ENCODE measurements at places on chromosomes 4 and X.
A peak's percentile ranks its signal among the peaks of the same experiment; 100 is the strongest.

DNA sequence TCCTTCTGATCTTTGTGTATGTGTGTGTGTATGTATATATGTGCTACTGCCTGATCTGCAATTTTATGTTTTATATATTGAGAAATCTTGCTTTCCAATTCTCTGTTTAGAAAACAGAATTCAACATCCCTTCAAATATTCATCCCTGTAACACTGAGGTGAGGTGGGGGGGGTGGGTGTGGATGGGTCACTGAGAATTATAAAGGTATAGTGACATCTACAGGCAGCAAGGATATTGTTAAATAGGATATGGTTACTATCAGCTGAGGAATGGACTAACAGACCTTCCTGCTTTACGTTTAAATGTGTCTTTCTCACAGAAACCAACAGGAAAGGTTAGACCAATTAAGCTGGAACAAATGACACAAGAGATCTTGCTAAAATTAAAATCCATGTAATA lies 19.0 kb upstream of the MAGEB2 start:
- no peak for DNase-seq

DNA sequence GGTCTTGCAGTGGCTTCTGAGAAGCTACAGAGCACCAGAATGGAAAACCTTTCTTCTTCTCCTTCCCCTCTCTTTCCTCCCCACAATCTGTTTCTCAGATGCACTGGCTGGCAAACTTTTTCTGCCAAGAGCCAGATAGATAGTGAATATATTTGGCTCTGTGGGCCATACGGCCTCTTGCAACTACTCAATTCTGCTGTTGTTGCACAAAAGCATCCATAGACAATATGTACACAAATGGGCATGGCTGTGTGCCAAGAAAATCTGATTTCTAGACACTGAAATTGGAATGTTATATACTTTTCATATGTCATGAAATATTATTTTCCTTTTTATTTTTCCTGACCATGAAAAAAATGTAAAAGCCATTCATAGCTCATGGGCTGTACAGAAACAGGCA lies 3.1 kb downstream of the PHEX start:
- DNase-seq, result no peak

GRCh38 chr4:74230902-74231499 lies 73.1 kb downstream of the MTHFD2L start:
- peak; percentile 87 for DNase-seq

DNA sequence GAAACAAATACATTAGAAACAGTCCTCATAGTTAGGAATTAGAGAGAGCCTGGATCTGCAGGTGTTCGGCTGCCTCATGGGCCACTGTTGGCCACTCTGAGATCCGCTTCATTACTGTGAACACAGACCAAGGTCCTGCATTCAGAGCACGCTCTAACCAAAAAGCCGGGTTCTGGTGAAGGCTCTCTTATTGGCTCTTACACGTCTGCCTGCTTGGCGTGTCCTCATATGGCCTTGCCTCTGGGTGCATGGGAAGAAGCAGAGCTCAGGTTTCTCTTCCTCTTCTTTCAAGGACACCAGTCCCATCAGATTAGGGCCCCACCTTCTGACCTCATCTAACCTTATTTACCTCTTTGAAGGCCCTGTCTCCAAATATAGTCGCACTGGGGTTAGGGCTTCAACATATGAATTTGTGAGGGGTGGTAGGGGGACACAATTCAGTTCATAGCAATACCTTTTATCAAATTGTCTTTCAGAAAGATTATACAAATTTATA lies 37.1 kb upstream of the ELF2 start:
- DNase-seq, result no peak

GRCh38 chr4:98566361-98567008 lies 91.9 kb downstream of the TSPAN5 start:
- DNase-seq, result no peak

GRCh38 chrX:68669871-68670270 lies 22.4 kb downstream of the STARD8 start:
- no peak for DNase-seq

GRCh38 chr4:111449657-111450056 lies 695.6 kb upstream of the FAM241A start:
- DNase-seq, result no peak

GRCh38 chr4:183996868-183997267 lies 91.8 kb downstream of the STOX2 start:
- peak; percentile 69 for DNase-seq

GRCh38 chrX:79270401-79270800 lies 96.7 kb downstream of the ITM2A start:
- DNase-seq, result no peak

DNA sequence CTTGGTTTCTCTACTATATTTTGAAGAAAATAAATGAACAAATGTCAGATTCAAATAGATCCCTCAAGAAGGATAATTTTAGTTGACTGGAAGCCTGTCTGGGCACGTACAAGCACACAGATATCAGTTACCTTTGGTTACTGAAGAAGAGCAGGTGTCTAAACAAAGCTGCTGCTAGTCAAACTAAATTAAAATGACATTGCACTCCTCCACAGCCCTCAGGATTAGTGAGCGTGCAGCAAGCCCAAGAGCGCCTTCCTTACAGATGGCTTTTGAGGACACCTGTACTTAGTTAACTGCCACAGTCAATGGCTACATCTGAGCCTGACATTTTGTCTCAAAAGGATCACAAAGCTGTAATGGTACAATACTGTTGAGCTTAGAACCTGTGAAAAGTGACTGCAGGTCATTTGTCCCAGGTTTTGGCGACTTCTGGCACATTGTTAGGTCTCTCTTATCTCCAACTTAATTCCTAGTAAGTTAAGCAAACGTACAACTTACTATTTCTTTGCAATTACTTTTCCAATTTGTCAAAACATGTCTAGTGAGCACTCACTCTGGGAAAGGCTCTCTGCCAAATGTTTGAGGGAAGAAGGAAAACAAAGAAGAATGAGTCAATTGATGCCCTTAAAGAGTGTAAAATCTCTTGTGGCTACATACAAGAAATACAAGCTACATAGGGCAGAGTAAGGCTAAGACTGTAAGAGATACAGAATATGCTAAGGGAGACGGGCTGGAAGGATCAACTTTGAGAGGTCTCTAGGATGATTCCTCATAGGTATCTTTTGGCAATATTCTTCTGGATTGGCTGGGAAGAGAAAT lies 25.6 kb upstream of the DAPP1 start:
- no peak for DNase-seq

DNA sequence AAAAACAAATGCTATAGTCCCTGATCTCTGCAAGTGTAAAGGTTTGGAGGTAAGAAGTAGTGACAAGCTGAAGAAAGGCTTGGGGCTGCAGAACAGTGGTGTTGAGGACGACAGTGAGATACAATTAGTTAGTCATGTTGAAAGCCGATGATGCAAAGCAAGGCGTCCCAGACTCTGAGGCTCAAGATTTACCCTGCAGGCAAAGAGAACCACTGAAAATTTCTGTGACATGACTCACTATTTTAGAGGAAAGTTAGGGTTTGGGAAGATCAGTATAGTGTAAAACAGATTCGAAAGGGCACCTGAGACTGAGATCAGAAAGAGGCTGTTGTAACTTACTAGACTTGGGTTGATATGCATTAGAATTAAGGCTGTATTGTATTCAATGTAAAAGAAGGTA lies 281.3 kb upstream of the FTHL17 start:
- peak; percentile 84 for DNase-seq

Measured in EL (cell line).